HuH-7 (cell line): ENCODE measurements at places on chromosomes 16 and 17.

DNA sequence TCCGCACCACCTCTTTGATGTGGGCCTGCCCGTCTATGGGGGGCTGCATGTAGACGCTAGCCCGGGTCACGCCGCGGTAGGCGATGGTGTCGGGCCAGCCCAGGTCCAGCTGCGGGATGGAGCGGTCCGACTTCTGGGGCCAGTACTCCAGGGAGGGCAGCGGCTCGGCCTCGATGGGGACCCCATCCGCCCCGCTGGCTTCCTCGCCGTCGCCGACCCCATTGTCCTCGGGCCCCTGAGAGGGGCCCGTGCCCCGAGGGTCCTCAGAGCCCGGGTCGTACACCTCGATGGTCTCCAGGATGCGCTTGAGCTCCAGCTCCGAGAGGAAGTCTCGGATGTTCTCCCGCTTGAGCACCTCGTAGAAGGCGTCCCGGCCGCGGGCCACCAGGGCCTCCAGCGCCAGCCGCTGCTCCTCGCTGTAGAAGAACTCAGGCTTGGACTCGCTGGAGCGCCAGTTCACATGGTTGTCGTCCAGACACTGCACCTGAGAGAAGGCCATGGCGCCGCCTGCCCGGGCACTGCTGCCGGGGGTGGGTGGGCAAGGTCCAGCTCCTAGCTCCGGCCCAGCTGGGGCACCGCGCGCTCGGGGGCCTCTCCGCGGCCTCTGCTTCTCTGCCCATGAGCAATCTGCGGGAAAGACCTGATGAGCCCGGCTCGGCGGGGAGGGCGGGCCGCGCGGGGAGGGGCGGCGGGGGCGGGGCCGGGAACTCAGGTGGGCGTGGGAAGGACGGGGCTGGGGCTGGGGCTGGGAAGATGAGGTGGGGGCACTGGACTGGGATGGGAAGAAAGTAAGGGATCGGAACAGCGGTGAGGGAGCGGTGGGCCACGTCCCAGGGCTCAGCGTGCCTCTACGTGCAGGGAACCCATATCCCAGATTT, 782 bp downstream of the FAM83G start:
- peak; percentile 69 for DNase-seq

DNA sequence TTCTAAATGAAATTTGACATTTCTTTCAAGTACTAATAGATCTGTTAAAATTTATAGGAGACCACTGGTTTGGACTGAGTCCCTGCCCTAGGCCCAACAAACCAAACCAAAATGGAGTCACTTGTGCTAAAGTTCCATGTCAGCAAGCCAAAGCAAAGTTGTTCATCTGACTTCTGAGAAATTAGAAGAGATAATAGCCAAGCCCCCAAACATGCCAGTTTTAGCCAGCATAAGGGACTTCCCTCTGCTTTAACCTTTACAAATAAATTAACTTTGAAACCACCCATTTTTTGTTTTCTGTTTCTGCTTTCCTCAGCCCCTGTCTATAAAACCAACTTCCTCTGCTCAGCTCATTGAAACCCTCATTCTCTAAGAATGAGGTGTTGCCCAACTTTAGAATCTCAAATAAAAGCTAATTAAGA, 18.9 kb downstream of the CDR2 start:
- no peak for DNase-seq

DNA sequence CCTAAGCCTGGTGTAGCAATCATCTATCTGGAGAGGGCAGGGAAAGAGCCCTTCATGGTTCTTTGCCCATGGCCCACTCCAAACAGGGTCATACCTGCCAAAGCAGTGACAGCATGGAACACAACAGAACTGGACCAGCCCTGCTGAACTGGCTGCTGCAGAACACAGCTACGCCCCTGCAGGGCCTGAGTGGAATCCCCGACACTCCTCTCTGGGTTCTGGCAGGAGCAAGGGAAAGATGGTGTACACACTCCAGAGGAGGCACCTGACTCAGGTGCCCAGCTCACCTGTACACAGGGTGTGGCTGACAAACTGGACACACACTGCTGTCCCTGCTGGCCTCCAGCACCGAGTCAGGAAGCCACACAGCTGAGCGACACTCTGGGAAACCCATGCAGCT, 19.8 kb downstream of the MIEF2 start:
- no peak for DNase-seq

DNA sequence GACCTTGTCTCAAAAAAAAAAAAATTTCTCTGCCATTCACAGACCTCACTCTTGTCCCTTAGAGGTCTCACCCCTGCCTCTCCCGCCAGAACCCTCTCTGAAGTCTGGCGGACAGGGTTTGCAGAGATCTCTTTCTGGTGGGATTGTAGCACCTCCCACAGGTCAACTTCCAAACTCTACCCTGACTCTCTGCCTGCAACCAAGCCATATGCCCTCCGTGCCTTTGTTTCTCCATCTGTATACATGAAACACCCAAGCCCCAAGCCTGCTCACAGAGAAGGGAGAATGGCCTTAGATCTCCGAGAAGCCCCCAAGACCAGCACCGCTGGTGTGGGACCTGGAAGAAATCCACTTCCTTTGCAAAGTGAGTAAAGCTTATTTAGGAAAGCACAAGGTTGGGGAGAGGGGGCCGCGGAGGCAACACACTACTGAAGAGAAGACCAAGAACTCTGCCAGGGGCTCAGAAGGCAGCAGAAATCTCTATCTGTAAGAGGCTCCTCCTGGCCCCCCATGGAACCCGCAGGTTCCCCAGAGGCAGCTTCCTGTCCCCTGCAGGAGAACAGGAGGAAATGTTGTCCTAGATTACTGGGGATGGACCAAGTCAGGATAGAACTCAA, 219.9 kb downstream of the C16orf78 start:
- no peak for DNase-seq

DNA sequence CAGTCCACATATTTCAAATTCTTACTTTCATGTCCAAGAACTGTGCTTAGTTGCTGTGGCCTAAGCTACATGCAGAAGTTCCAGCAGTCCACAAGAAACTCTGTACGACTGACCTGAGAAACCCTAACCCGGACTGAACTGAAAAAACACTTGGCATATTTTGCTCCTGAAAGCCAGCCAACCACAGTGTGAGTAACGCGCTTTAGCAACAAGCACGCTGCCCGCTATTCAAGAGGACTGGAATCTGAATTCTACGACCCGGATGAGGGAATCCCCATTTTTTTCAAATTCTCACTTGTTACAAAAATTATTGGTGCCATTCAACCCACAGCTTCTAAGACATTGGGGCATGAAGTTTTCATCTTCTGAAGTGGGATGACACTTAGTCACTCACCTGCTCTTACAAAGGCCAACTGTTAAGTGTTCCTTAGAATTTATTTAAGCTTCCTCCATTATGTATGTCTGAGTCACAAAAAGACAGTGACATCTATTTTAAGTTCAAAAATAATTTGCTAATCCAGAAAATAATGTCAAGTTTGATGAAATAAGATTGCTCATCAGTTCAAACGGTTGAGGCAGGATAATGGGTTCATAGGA, 78.7 kb downstream of the CDYL2 start:
- no peak for DNase-seq

GRCh38 chr17:58153046-58153445, 4.9 kb downstream of the OR4D1 start:
- no peak for DNase-seq

DNA sequence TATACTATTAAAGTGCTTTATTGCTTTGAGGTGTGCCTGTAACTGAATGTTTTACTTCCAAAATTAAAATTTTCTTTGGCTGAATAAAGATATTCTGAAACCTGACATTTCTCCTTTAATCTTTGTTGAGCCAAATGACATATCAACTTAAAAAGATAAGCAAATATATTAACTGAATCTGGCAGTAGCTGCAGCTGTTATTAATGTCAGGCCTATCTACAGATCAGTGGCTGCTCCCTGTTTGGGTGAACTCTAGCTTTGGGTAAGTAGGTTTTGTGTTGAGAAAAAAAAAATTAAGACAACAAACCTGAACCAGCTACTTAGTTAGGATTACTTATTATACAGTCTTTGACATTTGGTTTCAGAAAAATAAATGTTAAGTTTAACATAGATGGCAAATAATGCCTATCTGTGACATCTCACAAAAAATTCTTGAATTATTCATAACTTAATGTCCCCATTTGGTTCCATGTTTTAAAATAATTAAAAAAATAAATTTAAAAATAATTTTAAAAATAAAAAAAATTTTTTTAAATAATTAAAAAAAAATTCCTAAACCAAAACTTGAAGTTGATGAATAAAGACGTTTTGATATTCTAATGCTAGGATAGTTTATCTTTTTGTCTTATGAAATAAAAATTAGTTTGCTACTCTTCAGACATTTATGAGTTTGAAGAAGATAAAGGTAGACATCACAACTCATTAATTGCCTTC, 19.8 kb downstream of the CPD start:
- no peak for DNase-seq

DNA sequence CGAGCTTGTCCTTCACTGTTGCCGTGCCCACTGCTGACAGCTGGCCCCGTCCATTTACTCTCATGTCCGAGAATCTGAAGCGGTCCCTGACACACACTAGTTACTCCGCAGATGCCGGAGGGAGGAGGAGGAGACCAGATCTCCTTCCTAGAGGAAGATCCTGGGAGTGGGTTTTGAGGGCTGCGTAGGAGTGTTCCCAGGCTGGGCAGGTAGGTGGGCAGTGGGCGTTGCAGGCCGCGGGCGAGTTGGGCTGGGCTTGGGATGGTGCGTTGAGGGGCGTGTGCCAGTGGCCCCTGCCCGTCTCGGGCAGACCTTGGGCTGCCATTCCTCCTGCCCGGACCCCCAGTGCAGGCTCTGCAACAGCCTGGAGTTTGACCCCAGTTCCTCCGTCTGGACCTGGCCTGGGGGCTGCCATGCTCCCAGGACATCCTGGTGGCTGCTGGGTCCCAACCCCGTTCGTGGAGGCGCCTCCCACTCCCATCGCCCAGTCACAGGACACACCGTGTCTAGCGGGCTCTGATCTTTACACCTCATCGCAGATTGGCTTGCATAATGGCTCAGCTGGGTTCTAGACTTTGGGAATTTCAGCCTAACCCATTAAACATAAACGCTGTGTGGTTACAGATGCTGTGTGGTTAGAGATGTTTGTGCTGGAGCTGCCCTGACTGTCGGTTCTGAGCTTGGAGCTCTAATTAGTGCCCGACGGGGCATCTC, 22.8 kb downstream of the CACNA1H start:
- no peak for DNase-seq

- no peak for DNase-seq
Measured at GRCh38 chr17:59254742-59255141, 34.4 kb downstream of the GDPD1 start.

DNA sequence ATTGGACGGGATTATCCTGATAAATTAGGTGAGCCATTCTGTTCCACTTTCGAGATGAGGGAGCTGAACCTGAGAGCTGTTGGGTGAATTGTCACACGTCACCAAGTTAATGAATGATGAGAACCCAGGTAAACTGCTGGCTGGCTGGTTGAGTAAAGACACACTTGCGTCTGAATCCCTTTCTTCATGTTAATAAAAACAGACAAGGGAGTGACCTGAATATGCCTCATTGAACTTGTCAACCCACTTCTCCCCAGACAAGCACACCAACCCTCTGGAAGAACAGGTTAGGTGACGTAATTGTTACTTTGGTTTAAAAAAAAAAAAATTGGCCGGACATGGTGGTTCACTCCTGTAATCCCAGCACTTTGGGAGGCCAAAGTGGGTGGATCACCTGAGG, 400.9 kb upstream of the CDH5 start:
- DNase-seq: no peak

- DNase-seq: no peak
Measured at GRCh38 chr16:20638711-20639335, 58.7 kb downstream of the ACSM1 start.

- DNase-seq: peak; percentile 60
Measured at GRCh38 chr16:50548125-50548908, at the start of gene NKD1. NKD1 (plus strand) TSS chr16:50548396; CDS start chr16:50548554, 158 bp downstream.

- DNase-seq: no peak
Measured at GRCh38 chr17:62648251-62648955, 20.9 kb downstream of the MRC2 start.

DNA sequence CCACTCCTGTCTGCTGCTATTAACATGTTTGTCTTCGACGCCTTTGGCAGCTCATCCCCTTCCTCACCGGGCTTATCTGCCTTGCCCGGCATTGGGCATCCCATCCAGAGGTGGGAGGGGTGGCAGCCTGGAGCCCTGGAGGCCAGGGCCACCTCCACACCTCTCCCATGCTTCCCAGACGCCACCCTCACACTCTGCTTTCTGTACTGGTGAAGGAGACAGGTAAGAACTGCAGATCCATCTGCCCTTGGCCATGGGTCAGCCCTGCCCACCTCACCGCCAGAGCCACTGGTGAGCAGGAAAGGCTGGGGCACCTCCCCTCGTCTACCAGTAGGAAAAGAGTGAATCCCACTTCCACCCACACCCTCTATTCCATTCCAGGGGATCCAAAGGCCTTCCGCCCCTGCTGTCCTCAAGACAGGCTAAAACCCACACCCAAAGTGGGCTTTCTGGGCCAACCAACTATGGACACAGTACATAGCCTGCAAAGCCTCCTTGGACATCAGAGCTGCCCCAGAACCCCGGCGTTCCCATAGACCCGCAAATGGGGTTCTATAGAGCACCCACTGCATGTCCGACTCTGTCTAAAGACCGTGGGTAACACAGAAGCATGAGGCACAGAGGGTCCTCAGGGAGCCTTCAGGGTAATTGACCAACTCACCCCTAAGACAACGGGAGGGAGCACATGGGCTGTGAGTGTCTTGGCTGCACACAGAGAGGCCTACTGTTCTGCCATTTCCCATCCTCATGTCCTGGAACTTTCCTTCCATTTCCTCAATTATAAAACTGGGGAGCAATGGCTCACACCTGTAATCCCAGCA, 23.4 kb upstream of the RBFOX3 start:
- DNase-seq: no peak

- no peak for DNase-seq
Measured at GRCh38 chr17:39270923-39271322, 45.2 kb upstream of the STAC2 start.

- DNase-seq: no peak
Measured at GRCh38 chr17:82396601-82397435, 21.3 kb upstream of the HEXD start.

- DNase-seq: no peak
Measured at GRCh38 chr17:63827801-63828221, 348 bp upstream of the FTSJ3 start.

- DNase-seq: no peak
Measured at GRCh38 chr17:37547986-37548385, 58.3 kb downstream of the DUSP14 start.

GRCh38 chr16:23683487-23683886, 4.8 kb downstream of the PLK1 start:
- DNase-seq: no peak
